ENCODE measurements at places on chromosomes 16 and 17.

DNA sequence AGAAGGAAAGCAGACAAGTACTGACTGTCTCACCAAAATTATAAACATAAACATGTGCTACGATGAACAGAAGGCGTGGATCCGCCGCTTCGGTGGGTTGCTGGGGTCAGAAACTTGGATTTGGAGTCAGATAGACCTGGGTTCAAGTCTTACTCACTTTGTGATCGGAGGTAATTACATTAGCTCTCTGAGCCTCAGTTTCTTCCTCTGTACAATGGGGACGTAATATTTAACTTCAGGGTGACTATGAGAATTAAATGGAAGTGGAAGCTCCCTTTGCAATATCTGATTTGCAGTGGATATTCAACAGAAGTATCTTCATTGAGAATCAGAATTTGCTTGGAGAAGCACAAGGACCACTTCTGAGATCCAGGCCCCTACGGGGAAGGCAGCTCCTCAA is 6.2 kb downstream of the RHBDL3 start:
- no peak for DNase-seq

GRCh38 chr16:19804538-19805323 is 79.9 kb downstream of the GPRC5B start:
- peak; percentile 2 for DNase-seq

DNA sequence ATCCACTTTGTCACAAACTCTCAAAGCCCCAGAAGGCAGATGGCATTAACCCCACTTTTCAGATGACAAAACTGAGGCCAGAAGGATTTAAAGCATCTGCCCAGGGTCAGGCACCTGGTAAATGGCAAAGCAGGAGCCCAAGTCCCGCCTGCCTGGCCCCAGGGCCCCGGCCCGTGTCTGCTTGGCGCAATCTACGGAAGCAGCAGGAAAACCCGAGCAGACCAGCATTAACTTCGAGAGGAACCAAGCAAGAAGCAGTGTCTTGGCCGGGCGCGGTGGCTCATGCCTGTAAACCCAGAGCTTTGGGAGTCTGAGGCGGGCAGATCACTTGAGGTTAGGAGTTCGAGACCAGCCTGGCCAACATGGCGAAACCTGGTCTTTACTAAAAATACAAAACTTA is 21.6 kb downstream of the RTN4RL1 start:
- DNase-seq, result no peak

- DNase-seq, result peak; percentile 48
These were observed 7.4 kb downstream of the RNF112 start for GRCh38 chr17:19418251-19418992.

DNA sequence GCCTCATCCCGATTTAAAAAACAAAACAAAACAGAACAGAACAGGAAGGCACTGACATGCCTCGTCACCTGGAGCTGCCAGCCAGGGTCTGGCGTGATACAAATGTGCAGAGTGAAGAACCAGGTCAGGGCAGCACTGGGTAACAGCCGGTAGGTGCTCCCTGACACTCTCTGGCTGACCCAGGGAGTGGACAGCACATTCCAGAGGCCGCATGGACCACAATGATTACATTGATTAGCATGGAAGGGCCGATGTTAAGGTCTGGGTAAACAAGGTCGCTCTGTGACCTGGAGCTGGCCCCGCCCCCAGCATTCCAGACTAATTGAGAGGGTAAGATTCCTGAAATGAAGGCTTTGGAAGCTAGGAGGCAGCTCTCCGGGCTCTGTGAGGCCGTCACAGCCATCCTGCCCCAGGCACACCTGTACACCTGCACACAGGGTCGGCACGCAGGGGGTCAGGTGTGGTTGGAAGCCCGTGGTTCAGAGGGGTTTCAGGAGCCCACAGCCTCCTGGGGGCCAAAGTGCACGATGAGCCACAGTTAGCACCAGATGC is 21.4 kb downstream of the PIEZO1 start:
- DNase-seq, result no peak
